Activated T-cell treated with anti-CD3 and anti-CD28 coated beads, Interleukin-2, amount 50 U/mL, for 1 hour (primary cell): ENCODE measurements at places on chromosomes 3 and 15.

GRCh38 chr3:180626844-180627243, 24.9 kb downstream of the TTC14 start:
- DNase-seq: no peak

DNA sequence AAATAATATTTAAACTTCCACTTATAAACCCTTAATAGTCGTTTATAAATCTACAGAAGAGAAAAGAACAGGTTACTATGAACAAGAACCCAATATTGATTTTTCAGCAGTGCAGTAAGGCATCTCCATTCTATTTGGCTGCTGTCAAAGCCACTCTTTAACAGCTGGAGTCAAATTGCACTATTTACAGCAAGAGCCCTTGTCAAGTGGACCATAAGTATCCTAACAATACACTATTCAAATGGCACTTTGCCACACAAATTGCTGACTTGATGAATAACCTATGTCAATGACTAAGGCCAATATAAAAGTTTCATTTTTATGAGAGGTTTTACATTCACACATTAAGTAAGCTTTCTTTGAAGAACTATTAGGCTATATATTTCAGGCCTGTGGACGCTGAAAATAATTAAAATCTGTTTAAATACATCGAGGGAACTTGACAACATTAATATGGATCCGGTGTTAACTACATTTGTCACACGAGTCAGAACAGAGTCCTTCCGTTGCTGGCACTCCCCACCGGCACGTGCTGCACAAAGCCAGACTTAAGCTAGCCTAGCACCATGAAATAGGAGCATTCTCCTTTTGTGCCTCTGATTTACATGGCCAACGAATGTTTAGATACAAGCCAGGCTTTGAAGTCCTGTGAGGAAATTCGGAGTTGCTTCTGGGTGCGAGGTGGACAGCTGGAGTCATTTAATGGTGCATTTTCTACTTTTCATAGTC, 100.5 kb downstream of the WDR72 start:
- no peak for DNase-seq

GRCh38 chr3:100682056-100682853, 27.0 kb upstream of the TFG start:
- DNase-seq: no peak

- DNase-seq: no peak
Measured at GRCh38 chr3:111979434-111980038, 710 bp downstream of the ABHD10 start.

GRCh38 chr3:125602752-125603649, 7.7 kb upstream of the OSBPL11 start:
- DNase-seq: no peak

- no peak for DNase-seq
Measured at GRCh38 chr15:66489179-66489791, 8.3 kb downstream of the SNAPC5 start.

- no peak for DNase-seq
Measured at GRCh38 chr3:40504636-40505430, 1.0 kb upstream of the ZNF620 start.

- no peak for DNase-seq
Measured at GRCh38 chr15:31774045-31774444, 256.3 kb upstream of the CHRNA7 start.

DNA sequence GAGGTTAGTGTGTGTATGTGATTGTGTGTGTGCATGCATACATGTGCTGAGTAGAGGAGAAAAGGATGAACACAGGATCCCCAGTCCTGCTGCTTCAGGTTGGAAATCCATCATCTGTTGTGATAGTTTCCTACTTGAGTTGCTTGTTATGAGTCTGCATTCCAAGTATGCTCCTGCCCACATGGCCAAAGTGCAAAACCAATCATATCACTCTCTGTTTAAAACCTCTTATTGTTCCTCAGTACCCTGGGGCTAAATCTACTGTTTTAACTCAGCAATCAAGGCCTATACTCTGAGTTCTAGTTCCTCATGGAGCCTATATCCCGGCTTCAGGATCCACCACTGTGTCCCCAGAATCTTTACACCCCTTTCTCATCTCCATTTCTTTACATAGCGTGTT, 139.9 kb upstream of the TLE3 start:
- DNase-seq: no peak

- DNase-seq: no peak
Measured at GRCh38 chr3:14366915-14367823, 35.2 kb upstream of the SLC6A6 start.

- DNase-seq: no peak
Measured at GRCh38 chr3:10315771-10316344, 5.1 kb downstream of the SEC13 start.

GRCh38 chr15:71230303-71230702, 115.0 kb downstream of the THSD4 start:
- no peak for DNase-seq

GRCh38 chr15:80615783-80616391, 79.2 kb upstream of the ABHD17C start:
- DNase-seq: no peak

GRCh38 chr3:81549831-81550230, 211.6 kb downstream of the GBE1 start:
- no peak for DNase-seq

DNA sequence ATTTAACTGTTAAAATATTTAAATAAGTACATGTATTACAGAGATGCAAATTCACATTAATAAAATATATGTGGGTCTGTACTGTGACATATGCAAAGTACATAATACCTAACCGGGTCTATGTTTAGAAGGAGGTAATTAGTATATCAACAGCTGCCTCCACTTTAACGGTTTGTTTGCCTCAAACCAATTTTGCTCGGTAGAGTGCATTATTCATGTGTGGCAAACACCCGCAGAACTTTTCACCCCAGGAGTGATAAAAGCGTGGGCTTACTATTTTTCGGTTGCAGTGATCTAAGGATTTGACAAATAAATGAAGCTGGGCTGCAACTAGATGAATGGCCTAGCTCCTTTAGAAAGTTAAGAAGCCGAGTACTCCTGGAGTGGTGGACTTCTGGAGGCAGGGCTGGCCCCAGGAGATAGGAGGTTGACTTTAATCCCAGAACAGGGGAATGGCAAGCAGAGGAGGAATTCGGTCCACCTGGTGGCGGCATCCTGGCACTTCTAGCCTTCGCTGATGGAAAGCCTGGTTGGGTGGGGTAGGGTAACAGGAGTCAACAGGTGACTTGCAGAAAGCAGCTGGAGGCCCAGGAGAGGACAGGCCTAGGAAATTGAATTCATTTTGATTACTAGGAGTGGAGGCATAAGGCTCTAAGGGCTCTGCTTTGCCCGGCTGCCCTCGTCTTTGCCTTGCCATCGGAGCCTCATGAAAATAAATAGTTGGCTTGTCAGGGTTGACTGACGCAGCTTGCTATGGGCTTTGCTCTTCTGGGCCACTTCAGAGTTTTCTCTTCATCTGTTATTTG, 2.4 kb downstream of the SLCO3A1 start:
- no peak for DNase-seq

DNA sequence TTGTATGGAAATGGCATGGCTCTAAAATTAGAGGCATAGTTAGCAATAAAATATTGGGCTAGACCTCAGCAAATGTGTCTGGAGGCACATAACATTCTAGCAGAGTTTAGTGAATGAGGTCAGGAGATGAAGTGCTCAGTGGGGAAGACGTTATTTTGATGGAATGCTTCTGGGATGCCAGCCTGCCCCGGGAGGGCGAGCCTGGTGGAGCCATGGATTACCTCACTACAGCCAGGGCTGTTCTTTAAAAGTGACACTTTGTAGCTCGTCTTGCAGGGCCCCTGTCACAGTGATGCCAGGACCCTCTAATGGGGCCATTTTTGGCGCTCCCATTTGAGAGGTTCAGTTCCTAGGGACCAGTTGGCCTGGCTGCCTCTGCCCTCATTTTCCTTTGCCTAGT, 48.5 kb downstream of the PXYLP1 start:
- DNase-seq: no peak

GRCh38 chr3:21393683-21394311, 357.2 kb downstream of the ZNF385D start:
- no peak for DNase-seq

GRCh38 chr15:28093752-28094535, 5.2 kb downstream of the OCA2 start:
- DNase-seq: no peak

DNA sequence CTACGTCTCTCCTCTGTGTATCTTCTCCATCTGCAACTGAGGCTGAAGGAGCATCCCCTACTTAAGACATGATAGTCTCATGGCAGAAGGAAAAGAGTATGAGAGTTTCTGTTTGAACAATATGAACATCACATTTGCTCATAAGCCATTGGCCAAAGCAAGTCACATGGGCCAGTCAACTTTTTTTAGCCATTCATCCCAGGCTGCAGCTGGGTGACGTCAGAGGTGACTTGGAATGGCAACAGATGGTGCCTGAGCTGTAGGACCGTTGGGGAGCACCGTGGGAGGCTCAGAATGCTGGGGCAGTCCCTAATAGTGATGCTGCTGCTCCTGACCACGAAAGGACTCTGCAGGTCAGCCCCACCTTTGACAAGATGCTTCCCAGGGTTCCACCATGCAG, 58.7 kb downstream of the CRTC3 start:
- no peak for DNase-seq

DNA sequence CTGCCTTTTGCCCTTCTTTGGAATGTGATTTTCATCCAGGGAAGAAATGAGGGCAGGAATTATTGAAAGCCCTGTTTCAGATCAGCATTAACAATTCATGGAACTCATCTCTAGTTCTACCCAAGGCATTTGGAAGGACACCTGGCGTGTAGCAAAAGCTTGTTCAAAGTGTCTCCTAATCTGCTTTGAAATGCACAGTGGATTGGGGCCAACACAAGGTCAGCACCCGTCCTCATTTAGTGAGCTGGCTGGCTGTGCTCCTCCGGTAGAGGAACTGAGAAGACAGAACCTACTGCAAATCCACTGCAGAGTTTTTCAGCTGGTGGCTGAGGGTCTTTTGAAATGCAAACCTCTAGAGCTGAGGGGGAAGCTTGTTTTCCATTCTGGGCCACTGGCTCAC, 141.6 kb upstream of the STT3B start:
- DNase-seq: no peak

- no peak for DNase-seq
Measured at GRCh38 chr15:68479870-68480269, 47.9 kb upstream of the ITGA11 start.

GRCh38 chr3:116338713-116339112, 106.6 kb downstream of the LSAMP start:
- no peak for DNase-seq

DNA sequence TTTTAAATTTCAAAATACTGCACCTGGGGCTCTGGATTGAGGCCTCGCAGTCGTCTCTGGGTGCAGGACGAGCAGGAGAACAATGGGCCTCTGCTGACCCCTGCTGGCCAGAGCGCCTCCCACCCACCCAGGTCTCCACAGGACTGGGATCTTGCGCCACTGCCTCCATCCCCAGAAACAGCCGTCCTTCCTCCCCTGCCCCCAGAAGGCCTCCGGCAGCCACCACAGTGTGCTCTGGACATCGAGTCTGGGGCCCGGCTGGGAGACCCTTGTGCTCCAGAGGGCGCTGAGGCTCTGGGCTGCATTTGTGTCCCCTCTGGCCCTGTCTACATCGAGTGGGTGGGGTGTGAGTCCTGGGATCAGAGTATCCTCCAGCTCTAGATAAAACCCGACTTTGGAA, 6.7 kb upstream of the ACSBG1 start:
- DNase-seq: peak; percentile 84

DNA sequence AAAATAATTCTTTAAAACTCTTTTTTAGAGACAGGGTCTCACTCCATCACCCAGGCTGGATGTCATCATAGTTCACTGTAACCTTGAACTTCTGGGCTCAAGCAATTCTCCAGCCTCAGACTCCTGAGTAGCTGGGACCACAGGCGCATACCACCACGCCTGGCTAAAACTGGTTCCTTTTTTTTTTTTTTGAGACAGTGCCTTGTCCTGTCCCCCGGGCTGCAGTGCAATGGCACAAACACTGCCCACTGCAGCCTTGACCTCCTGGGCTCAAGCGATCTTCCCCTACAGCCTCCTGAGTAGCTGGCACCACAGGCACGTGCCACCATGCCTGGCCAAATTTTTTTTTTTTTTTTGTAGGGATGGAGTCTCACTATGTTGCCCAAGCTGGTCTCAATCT, 23.7 kb upstream of the FURIN start:
- no peak for DNase-seq

GRCh38 chr15:43285609-43286037, 18.9 kb upstream of the TGM5 start:
- peak; percentile 25 for DNase-seq
